Left lobe of liver (tissue), 2 donors: ENCODE measurements at places on chromosomes 13 and 19. TPM values are rescaled to one million over a fixed set of nuclear protein-coding genes. Genes with fewer than 3 reads are reported as not detected.

Gene CPAMD8
- 1.3 TPM for total RNA-seq

Gene DPF1
- not detected for total RNA-seq

Gene RASIP1
- 3.1 TPM for total RNA-seq

GRCh38 chr13:45798851-45799250 lies 52.7 kb downstream of the SIAH3 start:
- DNase-seq, result no peak

DNA sequence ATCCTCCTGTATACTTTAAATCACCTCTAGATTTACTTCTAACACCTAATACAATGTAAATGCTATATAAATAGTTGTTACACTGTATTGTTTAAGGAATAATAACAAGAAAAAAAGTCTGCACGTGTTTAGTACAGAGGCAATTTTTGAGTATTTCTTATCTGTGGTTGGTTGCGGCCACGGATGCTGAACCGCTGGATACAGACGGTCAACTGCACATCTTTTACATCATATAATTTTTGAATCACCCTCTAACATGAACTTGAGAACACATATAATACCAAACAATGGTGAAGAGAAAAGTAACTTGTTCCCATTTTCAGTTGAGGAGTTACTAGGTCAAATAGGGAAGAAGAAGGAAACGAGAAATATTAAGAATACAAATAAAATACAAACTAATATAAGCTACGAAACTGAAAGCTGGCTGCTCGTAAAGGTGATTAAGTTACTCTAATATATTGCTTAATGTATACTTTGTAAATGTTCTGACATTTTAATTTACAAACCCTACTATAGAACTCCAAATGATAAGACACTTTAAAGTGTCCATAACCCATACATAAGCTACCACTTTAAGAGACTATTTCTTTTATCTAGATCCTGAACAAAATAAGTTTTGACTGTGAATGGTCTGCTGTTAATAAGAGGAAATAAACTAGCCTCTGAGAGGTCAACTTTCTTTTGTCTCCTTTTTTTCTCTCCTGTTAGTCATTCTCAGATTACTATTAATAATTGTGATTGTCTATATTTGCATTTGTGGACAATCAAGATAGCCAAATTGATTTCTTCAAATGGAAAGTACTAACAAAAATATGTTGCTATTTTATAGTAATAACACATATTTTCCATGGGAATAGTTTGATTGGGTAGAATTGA lies 457.4 kb downstream of the DIAPH3 start:
- DNase-seq, result no peak

- no peak for DNase-seq
These were observed 23.6 kb upstream of the LSM14A start for GRCh38 chr19:34148658-34149185.

- no peak for DNase-seq
These were observed 4.6 kb downstream of the LINGO3 start for GRCh38 chr19:2303211-2303798.

- no peak for DNase-seq
These were observed 8.7 kb upstream of the ADAT3 start for GRCh38 chr19:1896508-1896907.

Gene AXL
- 10.1 TPM for total RNA-seq

DNA sequence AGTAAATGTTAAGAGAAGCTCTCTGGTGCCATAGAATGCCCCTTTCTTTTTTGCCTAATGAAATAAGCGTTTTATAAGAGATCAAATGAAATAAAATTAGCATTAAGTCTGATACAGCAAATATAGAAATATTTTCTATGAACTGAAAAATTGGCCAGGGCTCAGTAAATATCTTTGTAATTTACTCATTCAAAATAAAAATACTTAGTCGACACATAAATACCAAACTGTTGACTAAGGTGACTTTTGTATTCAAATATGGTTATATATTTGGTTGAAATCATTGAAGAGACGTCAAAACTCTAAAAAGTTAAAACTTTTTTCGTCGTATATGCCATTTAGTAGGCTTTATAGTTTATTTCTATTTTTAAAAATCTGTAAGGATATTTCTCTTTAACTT lies 25.6 kb downstream of the IPO5 start:
- DNase-seq, result no peak

Gene XAB2
- 21.2 TPM for total RNA-seq

DNA sequence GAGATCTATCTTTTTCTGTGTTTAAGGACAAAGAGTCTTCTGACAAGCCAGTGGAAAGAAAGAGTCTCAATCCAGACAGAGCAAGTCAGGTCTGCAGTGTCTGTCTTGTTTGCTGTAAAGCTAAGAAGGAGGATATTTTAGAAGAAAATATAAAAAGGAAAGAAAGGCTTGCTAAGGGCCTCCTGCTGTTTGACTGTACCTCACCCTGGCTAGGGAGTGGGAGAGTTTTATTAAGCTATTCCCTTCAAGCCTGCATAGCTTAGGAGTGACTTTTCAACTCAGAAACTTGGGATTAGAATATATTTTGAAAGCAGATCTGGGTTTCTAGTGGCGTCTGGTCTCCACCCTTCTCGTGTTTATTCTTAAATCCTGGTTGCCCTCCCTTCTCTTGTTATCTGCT lies 460.0 kb downstream of the COG6 start:
- DNase-seq, result no peak

Gene STARD13
- 14.1 TPM for total RNA-seq

Gene DHDH
- 0.23 TPM for total RNA-seq

GRCh38 chr13:114145256-114145655 lies 12.8 kb upstream of the RASA3 start:
- DNase-seq, result no peak

Gene CALR3
- not detected for total RNA-seq

GRCh38 chr13:53501387-53501786 lies 472.8 kb downstream of the OLFM4 start:
- no peak for DNase-seq

- DNase-seq, result no peak
These were observed 203.1 kb upstream of the EDNRB start for GRCh38 chr13:78121459-78122348.

DNA sequence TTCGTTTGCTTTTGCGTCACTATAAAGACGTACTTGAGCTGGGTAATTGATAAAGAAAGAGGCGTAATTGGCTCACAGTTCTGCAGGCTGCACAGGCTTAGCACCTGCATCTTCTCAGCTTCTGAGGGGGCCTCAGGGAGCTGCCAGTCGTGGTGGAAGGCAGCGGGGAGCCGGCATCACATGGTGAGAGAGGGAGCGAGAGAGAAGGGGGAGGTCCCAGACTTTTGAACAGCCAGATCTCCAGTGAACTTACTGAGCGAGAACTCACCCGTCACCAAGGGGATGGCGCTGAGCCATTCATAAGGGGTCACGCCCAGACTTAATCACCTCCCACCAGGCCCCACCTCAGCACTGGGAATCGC lies 58.7 kb upstream of the F7 start:
- no peak for DNase-seq

GRCh38 chr19:33400856-33401682 lies 27.6 kb downstream of the CEBPG start:
- peak; percentile 73 for DNase-seq

GRCh38 chr13:72062566-72062965 lies 195.6 kb upstream of the DACH1 start:
- no peak for DNase-seq

DNA sequence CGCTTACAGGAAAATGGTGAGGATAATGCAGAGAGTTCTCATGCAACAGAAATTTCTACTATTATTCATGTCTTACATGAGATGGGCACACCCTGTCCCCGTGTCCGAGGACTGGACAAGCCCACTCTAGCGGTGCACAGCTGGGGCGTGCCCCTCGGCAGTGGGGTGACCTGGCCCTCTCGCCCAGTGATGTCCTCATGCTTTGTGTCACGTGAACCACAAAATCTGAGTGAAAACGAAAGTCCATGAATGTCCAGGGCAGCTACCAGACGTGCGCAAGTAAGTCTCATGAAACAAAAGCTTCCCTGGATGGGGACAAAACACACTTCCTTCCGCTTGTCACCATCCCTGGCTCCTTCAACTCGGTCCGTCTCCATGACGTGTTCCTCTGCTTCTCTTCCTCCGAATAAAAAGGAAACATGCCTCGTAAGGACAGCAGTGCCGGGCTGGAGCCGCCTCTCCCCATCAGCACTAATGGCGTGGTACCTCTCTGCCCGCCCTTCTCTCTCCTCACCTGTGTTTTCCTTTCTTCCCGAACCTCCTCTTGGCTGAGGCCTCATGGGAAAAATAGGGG lies 45.6 kb downstream of the ANKRD10 start:
- no peak for DNase-seq

DNA sequence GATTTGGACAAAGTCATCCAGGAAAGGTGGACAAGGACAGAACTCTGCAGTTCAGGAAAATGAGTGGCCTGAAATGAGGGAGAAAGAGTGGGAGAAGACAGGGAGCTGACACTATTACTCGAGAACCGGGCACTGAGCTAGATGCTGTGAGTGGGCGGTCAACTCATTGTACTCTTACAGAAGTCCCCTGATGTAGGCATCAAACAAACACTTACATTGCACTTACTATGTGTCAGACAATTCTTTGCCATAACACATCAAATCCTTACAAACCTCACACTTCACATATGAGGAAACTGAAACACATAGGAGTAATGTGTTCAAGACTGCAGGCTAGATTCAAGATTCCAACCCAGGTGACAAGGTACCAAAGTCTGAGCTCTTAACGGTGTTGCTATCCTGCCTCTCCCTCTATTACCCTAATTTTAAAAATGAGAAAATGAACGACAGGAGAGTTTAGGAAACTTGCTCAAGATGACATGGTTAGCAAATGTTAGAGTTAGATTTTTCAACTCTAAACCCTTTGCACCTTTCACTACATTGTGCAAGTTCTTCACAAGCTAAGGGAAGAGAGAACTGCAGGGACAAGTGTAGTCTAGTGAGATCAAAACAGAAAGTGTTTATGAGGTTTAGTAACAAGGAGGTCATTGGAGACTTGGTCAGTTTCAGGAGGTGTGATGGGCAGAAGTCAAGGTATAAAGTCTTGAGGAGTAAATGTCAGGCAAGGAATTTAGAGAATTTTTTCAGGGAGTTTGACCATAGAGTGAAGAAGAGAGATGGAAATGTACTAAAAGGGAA lies 4.9 kb upstream of the MEDAG start:
- no peak for DNase-seq
